ENCODE measurements at places on chromosomes 13 and 19.

DNA sequence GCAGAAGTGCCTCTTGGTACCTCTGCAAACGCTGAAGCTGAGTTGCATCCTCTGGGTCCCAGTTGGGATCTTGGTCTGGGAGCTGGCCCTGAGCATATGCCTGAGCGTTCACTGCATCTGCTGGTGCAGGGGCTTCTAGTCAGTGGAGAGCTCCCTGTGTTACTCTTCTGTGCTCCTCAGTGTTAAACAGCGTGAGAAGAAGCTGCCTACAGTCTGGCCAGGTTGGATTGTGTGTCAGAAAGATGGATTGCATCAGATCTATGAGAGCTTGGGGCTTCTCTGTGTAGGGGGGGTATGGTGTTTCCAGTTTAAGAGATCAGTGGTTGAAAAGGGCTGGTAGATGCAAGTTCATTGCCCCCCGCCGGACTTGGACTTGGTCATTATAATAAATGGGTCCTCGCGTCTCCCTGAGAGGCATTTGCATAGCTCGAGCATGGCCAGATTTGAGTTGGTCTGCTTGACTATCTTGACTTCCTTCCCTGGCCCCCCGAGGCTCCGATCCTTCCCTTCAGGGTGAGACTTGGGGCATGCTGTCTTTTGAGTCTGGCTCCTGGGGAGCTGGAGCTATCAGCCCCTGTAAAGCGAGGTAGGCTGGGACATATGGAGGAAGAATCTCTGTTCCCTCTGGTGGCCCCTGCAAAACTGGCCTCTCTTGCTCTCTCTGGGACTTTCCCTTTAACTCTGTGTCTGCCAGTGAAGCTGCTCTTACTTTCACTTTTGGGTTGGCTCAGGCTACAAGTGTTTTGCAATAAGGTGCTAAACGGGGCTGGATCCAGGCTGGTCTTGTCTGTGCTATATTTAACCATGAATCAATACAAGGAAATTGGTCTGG is 52.9 kb downstream of the OR10H4 start:
- no peak for DNase-seq

- DNase-seq: no peak
These were observed 27.2 kb downstream of the COLGALT1 start for GRCh38 chr19:17582613-17583012.

DNA sequence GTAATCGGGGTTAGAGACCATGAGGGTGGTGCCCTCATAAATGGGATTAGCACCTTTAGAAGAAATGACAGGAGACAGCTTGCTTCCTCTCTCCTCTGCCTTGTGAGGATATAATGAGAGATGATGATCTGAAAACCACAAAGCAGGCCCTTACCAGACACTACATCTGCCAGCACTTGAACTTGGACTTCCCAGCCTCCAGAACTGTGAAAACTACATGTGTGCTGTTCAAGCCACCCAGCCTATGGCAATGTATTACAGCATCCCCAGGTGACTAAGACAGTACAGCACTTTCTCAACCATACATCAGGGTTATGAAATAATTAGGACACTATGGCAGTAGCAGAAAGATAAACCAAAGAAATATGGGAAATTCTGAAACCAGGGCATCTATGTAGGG is 7.4 kb downstream of the ZNF564 start:
- DNase-seq: no peak

GRCh38 chr19:15252398-15253018 is 20.3 kb upstream of the EPHX3 start:
- DNase-seq: no peak

- DNase-seq: no peak
These were observed 24.7 kb downstream of the ZNF564 start for GRCh38 chr19:12526542-12526941.

GRCh38 chr19:55087542-55087901 is 11.9 kb downstream of the EPS8L1 start:
- DNase-seq: no peak

DNA sequence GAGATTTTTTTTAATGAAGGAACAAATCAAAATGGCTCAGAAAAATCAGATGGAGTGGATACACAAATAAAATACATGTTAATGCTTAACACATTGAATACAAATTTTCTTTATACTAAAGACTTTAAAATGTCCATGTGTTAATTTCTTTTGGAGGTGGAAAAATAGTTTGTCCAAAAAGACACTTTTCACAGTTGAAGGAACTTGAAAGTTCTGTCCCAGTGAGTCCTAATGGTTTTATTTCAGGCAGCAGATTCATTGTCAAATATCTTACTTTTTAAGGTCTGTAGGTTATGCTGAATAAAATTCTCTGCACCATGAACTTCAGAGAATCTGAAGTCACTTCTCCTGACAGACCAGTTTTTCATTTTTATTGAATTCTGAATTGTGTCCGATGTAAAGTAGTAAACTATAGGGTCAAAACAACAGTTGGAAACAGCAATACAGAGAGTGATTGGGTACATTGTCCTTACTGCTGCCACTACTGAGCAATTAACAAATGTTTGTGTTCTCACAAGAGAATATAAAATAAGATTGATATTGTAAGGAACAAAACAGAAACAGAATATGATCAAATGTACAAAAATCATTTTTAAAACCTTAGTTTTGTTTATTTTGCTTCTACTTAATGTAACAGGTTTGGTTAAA is 1.6 kb downstream of the LPAR6 start:
- DNase-seq: no peak

- DNase-seq: no peak
These were observed 1321.4 kb downstream of the SLITRK1 start for GRCh38 chr13:82560889-82561288.

- no peak for DNase-seq
These were observed 11.1 kb downstream of the SLC44A2 start for GRCh38 chr19:10636304-10636972.

GRCh38 chr19:49447485-49448431 is 3.9 kb downstream of the PIH1D1 start:
- no peak for DNase-seq

- DNase-seq: no peak
These were observed 5.9 kb upstream of the SIGLEC7 start for GRCh38 chr19:51135986-51136762.

GRCh38 chr13:66899955-66900354 is 330.2 kb downstream of the PCDH9 start:
- DNase-seq: no peak

- no peak for DNase-seq
These were observed 1.0 kb downstream of the MBOAT7 start for GRCh38 chr19:54188215-54188871.

- no peak for DNase-seq
These were observed 242.4 kb upstream of the TMTC4 start for GRCh38 chr13:100917011-100917410.

GRCh38 chr13:114096031-114096485 is 36.4 kb downstream of the RASA3 start:
- no peak for DNase-seq

GRCh38 chr13:107866941-107867623 is 348.3 kb downstream of the LIG4 start:
- no peak for DNase-seq
